ENCODE measurements at places on chromosomes 5 and 9.

DNA sequence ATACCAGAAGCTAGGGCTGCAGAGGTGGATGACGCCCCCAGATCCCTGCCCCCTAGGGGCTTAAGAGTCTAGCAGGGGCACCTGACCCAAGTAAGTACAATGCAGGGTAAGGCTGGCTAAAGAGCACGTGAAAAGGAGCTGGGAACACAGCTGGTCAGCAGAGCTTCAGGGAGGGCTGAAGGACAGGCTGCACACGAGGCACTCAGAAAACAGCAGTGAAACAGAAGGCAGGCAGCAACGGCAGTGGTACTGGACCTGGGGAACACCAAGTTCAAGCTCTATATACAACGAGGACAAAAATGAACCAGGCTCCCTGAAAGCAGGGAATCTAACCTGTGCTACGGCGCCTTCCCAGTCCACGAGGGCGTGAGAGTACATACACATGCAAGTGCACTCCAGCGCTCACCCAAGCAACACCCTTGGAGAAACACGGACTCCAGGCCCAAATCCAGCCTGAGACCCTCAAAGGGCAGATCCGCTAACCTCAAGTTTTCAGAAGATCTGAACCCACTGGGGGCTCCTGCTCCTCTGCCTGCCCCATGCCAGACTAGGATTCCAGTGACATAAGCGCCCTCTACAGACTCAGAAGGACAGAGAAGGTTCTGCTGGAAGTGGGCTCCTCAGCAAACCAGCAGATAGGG is 57.4 kb downstream of the PSMB7 start:
- no peak for DNase-seq

DNA sequence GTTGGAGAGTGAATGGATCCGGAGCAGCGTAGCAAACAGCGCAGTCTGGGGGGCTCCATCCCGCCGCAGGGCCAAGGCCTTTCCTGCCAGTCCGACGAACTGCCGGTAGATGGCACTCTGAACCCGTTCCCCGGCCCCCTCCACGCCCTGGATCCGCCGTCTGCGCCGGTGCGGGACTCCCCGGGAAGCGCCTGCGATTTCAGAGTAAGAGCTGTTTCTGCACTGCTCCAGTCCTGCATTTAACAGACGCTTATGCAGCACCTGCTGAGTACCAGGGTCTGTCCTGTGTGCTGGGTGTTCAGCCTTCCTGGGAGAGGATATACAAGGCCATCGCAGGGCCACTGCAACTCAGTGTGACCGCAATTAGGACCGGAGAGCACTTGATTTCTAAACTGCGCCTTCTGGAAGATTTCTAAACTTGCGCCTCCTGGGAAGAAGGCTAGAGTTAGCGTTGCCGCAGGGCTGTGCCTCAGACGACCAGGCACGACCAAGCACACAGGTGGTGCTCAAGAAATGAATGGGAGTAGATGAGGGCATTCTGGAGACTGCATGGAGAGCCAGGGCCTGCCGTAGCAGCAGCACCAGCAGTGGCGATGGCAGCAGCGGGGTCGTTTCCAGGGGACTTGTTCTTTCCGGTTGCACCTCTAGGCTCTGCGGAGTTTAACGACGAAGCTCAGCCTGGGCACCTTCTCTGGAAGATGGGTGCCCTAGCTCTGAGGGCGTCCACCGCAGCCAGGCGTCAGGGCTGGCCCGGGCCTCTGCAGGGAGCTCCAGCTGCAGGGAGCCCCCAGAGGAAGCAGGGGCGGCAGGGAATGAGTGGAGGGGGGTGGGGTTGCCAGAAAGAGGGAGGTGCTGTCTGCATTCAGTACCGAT is 14.3 kb upstream of the TIFAB start:
- peak; percentile 57 for DNase-seq

DNA sequence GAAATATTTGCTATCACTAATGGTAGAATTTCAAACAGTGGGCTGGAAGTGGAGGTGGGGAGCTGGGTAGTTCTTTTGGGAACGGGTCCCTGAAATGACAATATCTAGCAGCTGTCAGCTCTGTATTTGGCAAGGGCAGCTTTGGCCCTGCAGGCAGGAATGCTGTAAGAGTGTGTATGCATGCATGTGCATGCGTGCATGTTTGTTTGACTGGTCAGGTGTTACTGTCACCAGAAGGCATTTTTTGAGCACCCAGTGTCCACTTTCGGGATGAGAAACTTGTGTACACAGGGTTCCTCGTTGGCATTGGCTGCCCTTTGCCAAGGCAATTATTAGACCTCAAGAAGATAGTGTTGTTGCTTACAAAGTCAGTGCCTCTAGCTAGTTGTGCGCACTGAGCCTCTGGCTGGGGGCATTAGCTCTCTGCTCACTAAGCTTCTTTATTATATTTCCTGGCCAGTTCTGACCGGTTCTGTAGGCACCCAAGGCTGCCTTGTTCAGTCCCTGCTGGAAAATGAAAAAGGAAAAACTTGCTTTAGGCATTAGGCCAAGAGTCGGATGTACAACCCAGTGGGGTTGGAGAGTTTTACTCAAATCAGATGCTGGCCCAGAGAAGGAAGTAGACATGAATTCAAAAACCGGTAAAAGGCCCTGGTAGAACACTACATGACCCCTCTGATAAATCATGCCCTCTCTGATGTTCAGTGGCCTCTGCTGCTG is 2.0 kb downstream of the CYFIP2 start:
- no peak for DNase-seq

- no peak for DNase-seq
These were observed 52.2 kb downstream of the SCAI start for GRCh38 chr9:125091121-125091520.

DNA sequence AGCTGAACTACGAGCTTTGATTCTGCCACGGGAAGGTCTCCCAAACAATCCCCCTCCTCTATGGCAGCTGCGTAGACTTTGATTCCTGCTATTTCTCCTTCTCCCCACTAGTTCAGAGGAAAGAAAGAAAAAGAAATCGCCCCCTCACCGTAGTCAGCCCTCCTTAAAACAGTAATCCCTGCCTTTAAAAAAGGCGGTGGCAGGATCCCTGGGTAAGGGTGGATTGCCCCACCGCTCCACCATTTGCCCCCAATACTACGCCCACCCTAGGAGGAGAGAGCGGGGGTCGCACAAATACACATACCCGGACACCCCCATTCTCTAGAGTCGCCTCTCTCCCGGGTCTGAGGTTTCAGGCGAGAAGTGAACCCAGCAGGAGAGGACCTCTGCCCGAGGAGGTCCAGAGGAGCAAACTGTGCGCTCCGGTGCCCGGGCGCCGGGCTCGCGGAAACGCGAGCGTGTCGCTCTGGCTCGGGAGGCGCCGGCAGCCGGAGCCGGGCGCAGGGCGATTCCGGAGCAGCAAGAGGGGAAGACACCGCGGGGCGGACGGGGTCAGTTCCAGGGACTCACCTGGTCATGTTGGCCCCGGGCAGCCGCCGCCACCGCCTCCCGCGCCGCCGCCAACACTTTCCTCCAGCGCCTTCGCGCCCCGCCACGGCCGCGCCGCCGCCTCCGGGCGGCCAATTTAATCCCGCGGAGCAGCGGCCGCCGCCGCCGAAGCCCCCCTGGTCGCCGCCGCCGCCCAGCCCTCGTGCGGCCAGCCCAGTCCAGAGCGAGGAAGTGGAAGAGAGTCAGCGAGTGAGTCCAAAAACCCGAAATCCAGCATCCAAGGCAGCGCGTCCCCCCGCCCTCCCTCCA is 1057.7 kb upstream of the DMAC1 start:
- no peak for DNase-seq

DNA sequence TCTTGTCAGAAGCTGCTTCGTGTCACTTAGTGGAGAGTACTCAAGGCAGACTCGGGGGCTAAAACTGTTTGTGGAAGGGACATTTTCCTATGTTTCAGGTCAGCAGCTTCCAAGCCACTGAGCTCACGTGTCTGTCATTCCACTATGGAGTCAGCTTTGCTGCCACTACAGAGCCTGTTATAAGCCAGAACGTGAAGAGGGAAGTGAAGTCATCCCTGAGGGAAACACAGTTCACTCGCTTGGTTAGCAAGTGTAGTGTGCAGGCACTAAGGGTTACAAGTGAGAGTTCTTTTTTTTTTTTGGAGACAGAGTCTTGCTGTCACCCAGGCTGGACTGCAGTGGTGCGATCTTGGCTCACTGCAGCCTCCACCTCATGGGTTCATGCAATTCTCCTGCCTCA is 24.5 kb upstream of the LTC4S start:
- DNase-seq: no peak

DNA sequence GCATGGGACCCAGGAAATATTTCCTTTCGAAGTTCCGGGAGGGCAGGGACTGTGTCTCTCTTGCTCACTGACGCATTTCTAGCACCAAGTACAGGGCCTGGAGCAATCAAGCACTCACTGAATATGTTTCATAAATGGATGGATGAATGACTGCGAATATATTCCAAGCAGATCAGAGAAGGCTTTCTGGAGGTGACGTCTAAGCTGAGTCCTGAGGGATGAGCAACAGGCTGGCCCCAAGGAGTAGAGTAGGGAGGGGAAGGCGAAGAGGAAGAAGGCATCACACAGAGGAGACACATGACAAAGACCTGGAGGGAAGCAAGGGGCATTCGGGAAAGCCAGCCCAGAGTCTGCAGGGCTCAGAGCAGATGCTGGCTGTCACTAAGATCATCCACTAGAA is 13.9 kb downstream of the ANXA6 start:
- DNase-seq: no peak

- no peak for DNase-seq
These were observed 480.0 kb downstream of the NR2F1-AS1 start for GRCh38 chr5:93100976-93101375.

- no peak for DNase-seq
These were observed 116.4 kb upstream of the COL5A1 start for GRCh38 chr9:134525070-134525815.

DNA sequence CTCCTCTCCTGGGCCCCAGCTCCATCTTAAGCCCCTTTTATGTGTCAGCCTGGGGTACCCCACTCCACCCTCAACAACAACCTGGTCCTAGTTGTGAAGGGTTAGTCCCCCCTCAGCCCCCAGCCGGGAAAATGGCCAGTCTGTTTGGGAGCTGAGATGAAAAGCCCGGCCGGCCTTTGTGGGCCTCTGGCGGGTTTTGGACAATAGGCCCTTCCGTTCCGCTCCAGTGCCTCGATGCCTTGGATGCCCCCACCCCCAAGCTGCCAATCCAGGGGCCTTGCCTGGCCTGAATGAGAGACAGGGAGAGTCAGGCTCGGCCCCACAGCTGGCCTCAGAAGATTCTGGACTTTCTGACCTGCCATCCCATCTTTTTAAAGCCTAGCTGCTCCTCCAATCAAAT is 9.2 kb downstream of the CNTFR start:
- no peak for DNase-seq

DNA sequence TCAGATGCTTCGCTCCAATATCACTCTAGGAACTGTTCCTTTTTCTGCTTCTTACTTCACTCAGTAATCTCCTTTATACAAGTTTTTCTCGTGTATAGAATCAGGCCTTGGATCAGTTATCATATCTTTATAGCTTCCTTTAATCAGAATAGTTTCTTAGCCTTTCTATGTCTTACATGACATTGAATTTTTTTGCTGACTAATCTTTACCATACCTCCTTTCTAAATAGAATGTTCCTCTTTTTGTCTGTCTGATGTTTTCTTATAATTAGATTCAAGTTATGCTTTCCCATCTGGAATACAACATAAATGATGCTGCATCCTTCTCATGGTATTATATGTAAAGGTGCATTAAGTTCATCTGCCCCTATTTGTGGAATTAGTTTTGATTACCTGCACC is 40.2 kb upstream of the TYRP1 start:
- no peak for DNase-seq

- DNase-seq: peak; percentile 8
These were observed 82.3 kb upstream of the AGXT2 start for GRCh38 chr5:35129921-35130485.

- no peak for DNase-seq
These were observed 779 bp downstream of the PKN3 start for GRCh38 chr9:128702949-128703615.

- no peak for DNase-seq
These were observed 92.5 kb upstream of the ZNF366 start for GRCh38 chr5:72599519-72600370.

DNA sequence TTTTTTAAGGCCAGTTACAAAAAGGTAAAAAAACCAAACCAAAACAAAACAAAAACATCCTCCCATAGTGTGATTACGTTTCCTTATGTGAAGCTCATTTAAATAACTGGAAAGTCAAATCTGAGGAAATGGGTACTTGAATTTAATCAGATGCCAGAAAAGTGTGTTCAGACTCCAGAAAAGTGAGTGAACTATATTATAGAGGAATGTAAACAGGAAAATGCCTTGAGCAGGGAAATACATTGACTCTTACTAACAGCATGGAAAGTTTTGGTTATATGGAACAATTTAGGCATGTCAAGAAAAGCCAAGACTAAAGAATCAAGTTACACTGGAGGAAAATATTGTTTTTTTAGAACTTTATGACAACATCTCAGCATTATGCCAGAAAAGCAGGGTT is 37.8 kb upstream of the RNF20 start:
- no peak for DNase-seq

GRCh38 chr9:28503573-28503972 is 930.3 kb upstream of the C9orf72 start:
- DNase-seq: no peak

GRCh38 chr9:33924978-33925797 is 108.2 kb downstream of the UBE2R2 start:
- no peak for DNase-seq

All from activated T-cell treated with anti-CD3 and anti-CD28 coated beads for 1 hour (primary cell).